ENCODE measurements at places on chromosomes 6 and 20. TPM values are rescaled to one million over a fixed set of nuclear protein-coding genes. Genes with fewer than 3 reads are reported as not detected.

GRCh38 chr20:24993337-24994185 is 1.0 kb upstream of the APMAP start:
- H3K4me1 ChIP-seq = peaks cover 18% of the 10 kb centered on the region
- H3K27ac ChIP-seq = peak overlapping the region; percentile 85
- no peaks in the 10 kb centered on the region for H3K36me3 ChIP-seq
- peaks cover 3% of the 10 kb centered on the region for H3K27me3 ChIP-seq
- H3K4me3 ChIP-seq = peak overlapping the region; percentile 92

- no peak overlapping the region for H3K4me3 ChIP-seq
- peaks cover 29% of the 10 kb centered on the region for H3K27me3 ChIP-seq
- H3K36me3 ChIP-seq = no peaks in the 10 kb centered on the region
- H3K4me1 ChIP-seq = no peaks in the 10 kb centered on the region
- no peak for DNase-seq
These were observed 80.6 kb upstream of the PROKR2 start for GRCh38 chr20:5397393-5397792.

GRCh38 chr6:38876475-38876874 is 161.4 kb downstream of the DNAH8 start:
- H3K27ac ChIP-seq = no peak overlapping the region
- peaks cover 11% of the 10 kb centered on the region for H3K27me3 ChIP-seq
- no peaks in the 10 kb centered on the region for H3K4me1 ChIP-seq

STMN3 gene
- 128 TPM for total RNA-seq

CLVS2 gene
- total RNA-seq = 89.6 TPM

All from A673 (cell line).